Mucosa of gallbladder (tissue), 1 donor: ENCODE measurements at places on chromosomes 1 and 21. TPM values are rescaled to one million over a fixed set of nuclear protein-coding genes. Genes with fewer than 3 reads are reported as not detected.

- DNase-seq = no peak
Measured at GRCh38 chr1:104592926-104593325, 843.2 kb downstream of the AMY1C start.

- no peak for DNase-seq
Measured at GRCh38 chr1:152419917-152420316, 5.9 kb upstream of the CRNN start.

SMCP gene
- total RNA-seq = not detected

KIF17 gene
- 4.7 TPM for total RNA-seq
